ENCODE measurements at places on chromosomes 5 and 9.

- DNase-seq: no peak
Measured at GRCh38 chr5:139687656-139688055, 39.5 kb downstream of the CXXC5 start.

DNA sequence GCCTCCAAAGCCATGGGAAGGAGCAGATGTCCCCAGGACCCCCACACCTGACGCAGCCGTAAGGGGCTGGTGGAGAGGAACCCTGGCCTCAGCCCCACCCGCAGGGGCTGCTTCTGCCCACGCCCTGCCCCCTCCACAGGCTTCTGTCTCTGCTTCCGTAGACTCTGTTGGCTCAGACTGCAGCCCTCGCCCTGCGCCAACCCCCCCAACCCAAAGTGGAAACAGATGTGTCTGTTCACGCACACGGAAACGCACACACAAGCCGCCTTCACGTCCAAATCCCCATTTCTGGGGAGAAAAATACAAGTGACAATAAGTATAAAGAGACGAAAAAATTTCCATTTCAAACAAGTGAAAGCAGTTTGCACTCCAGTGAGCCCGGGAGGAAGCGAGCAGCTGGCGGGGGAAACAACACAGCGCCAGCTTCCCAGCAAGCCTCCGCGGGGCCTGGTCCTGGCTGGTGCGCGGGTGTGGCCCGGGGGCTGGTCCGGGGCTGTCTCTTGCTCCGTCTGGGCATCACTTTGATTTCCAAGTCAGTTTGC lies 32.6 kb upstream of the RXRA start:
- DNase-seq: no peak

DNA sequence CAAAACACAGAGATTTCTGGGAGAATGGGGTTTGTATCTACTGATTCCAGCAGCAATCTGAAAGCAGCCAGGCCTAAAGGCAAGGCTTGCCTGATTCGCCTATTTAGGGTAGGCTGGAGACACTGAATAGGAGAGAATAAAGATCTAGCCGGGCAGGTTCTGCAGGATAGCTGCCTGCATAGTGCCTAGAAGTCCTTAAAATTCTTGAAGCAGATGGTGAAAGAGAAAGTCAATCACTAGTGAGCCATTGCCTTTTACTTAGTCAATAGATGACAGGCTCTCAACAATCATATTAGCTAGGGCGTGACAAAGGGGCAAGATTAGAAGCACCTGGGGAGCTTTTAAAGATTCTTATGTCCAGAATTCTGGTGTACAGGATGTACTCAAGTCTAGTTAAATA lies 522.7 kb downstream of the HTR1A start:
- no peak for DNase-seq

- DNase-seq: no peak
Measured at GRCh38 chr9:129682381-129682780, 16.9 kb downstream of the PRRX2 start.

- DNase-seq: no peak
Measured at GRCh38 chr9:124045076-124045829, 33.7 kb downstream of the LHX2 start.

- no peak for DNase-seq
Measured at GRCh38 chr9:129323999-129324553, 146.0 kb upstream of the IER5L start.

DNA sequence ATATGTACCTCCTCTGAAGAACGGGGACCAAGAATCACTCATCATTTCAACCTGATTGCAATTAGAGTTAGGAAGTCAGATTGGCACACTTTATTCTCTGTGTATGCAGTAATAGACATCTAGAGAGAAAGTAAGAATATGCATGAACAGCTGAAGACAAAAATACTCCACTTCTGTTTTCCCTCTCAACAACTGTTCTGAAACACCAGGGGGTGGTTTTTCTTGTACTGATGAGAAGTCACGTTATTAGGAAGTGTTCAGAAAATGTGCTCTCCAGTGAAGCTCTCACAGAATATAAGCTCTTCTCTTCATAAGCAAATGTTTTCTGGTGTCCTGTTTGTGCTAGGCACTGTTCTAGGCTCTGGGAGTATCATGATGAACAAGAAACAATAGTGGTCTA lies 531.7 kb upstream of the C9orf72 start:
- no peak for DNase-seq

DNA sequence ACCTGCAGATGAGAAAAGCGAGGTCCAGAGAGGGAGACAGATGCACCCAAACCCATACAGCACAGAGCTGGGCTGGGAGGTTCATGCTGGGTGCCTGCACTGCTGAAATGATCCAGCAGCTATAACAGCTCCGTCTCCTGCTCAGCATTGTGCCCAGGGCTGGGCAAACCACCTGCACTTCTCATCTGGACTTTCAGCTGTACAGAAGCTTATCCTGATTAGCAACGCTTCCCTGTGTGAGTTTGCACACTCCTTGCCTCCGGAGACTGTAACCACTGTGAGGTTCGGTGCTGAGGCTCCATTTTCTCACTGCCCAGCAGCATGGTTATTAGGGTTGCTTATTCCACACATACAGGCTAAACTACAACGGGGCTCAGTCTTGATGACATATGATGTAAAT lies 326.1 kb downstream of the ASTN2 start:
- DNase-seq: no peak

GRCh38 chr5:10663489-10664179 lies 97.4 kb downstream of the DAP start:
- no peak for DNase-seq

DNA sequence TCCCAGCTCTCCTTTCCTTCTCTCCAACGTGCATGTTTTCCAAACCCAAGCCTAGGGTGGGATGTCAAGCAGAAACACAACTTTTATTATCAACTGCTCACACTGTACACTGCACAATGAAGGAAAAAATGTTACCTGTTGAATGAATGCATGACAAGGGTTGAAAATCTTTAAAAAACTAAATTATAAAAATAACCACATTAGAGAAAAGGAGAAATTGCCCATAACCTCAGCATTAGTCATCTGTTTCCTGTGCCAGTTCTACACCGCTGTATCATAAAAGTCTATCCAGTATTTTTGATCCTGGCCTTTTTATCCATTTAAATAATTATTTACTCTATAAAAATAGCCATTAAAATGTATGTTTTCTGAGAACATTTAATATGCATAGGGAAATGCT lies 101.1 kb downstream of the APBA1 start:
- no peak for DNase-seq

GRCh38 chr9:85230081-85230480 lies 511.7 kb downstream of the AGTPBP1 start:
- no peak for DNase-seq

- DNase-seq: no peak
Measured at GRCh38 chr9:72415163-72415562, 50.2 kb upstream of the ZFAND5 start.

GRCh38 chr9:91443321-91443993 lies 19.8 kb upstream of the NFIL3 start:
- DNase-seq: no peak

GRCh38 chr5:154446195-154447088 lies 645 bp downstream of the SAP30L start:
- no peak for DNase-seq

- no peak for DNase-seq
Measured at GRCh38 chr9:33956544-33956943, 92.1 kb downstream of the UBAP2 start.

- DNase-seq: no peak
Measured at GRCh38 chr5:154593796-154594195, 115.8 kb upstream of the HAND1 start.

DNA sequence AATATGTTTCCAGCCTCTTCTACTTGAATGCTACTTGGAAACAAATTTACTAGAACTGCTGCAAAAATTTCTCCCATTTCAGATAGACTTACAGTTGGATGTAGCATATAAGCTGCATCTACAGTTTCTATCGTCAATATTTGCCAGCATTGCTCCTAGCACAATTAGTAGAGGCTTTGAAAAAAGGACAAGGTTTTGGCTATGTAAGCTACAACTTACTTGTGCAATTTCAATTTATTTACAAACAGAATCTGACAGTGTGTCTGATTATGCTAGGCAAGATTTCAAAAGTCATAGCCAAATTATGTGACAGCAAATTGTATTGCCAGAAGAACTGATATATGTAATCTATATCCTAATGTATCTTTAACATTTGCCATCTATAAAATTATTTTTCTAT lies 628.4 kb upstream of the FAM174A start:
- no peak for DNase-seq

GRCh38 chr5:51712201-51712600 lies 329.0 kb downstream of the ISL1 start:
- no peak for DNase-seq

DNA sequence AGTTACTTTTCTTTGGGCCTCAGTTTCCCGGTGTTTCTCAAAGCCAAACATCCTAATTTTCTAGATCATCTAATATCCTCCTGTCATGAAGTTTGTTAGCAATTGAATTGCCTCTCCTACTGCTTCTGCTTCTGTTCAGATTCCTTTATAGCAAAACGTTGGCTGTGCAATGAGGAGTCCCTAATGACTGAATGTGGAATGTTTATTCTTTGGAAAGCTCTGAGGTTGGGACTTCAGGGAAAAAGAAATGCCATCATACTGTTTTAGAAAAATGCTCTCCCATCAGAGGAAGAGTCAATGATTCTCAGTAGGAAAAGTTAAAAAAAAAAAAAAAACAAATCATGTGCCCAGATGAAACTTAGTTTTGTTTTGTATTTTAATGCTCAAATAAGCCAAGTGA lies 268.7 kb upstream of the PAPPA start:
- DNase-seq: no peak

- DNase-seq: no peak
Measured at GRCh38 chr5:8943301-8943700, 602.6 kb downstream of the SEMA5A start.

- DNase-seq: no peak
Measured at GRCh38 chr5:90518661-90519060, 10.7 kb downstream of the LYSMD3 start.

- no peak for DNase-seq
Measured at GRCh38 chr5:10124287-10124686, 125.4 kb downstream of the ATPSCKMT start.

GRCh38 chr9:107397076-107398044 lies 92.2 kb downstream of the KLF4 start:
- no peak for DNase-seq

GRCh38 chr5:95715799-95716461 lies 15.2 kb upstream of the RHOBTB3 start:
- no peak for DNase-seq

DNA sequence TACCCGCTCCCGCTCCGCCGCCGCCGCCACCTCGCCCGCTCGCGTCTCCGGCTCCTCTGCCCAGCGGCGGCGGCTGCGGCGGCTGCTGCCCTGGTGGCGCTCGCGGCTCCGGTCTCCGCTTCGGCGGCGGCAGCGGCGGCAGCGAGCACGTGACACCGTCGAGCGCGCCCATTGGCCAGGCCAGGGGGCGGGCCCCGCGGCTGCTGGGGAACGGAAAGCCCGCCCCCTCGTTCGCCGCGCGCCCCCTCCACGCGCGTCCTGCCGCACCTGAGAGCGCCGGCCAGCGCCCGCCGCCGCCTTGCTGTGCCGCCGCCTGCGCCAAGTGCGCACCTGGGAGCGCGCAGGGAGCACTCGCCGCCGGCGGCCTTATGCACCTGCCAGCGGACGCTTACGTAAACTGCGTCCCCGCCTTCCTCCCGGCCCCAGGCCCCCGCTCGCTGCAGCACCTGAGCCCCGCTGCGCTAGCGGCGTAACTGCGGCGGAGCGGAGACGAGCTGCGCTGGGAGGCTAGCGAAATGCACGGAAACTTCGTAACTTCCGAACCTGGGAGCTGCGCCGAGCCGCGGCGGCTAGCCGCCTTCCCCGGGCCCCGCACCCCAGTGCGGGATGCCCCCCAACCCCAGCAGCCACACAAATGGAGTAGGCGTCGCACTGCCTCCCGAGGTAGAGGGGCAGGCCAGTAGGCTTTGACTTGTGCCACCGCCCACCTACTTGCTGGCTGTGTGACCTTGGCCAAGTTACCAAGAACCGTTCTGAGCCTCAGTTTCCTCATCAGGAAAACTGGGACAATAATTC lies at the start of gene STRBP:
TSS of gene STRBP (minus strand) at position 122 of the 795 bp plus-strand sequence. CDS start 84,452 bp downstream, outside the sequence.
- DNase-seq: peak; percentile 85

DNA sequence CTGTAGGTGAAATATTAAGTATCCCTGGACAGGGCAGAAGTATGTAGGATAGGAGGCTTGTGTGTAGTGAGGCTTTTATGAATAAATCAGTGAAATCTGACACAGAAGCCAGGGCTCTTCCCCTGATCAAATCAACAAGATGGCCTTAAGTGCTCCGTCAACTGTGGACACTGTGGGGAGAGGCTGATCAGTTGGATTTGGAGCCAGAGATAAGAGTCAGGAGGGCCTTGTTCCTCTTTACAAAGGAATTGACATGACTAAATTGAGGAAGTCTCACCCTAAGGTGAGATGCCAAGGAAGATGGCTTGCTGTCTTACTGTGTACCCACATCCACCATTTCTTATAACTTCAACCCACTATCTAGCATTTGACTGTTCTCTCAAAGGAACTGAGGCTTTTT lies 91.6 kb upstream of the PRRC1 start:
- no peak for DNase-seq

DNA sequence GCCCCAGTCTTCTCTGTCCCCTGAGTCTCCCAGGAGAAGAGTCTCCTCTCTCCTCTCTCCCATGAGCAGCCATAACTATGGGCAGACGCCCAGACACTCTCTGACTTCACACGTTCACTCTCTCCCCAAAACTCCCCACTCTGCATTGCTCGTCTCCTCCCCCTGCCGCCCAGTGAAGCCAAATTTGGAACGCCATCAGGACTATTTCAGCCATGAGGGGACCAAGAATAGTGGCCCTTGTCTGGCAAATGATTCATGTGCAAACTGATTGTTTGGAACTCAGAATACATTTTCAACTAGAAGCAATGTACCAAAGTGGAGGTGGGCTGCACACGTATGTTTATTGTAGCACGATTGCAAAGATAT lies 20.9 kb downstream of the CMBL start:
- DNase-seq: no peak

DNA sequence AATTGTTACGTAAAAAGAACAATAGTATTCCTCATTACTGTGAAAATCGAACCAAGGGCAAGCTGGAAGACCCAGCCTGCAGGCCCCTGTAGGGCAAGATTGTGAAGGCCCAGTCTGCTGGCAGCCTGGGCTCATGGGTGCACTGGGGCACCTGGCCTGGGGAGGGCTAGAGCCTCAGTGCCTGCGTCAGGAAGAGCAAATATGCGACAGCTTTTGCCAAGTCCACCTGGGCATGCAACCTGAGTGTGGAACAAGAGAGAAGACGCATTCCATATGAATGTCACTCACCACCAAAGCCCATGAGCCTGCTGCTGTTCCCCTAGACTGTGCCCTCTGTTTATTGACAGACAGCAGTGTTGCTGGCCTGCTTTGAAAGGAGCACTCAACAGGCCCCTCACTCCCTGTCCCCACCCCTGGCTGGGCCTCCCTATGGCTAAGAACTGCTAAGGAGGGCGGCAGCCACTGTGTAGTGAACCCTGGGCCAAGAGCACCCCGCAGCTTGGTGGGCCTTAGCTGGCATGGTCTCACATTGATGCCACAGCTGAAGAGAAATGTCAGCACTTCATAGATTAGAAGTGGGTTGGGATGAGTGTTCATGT lies 28.2 kb downstream of the PSD2 start:
- DNase-seq: no peak

GRCh38 chr5:17190242-17190778 lies 27.1 kb upstream of the BASP1 start:
- no peak for DNase-seq

- no peak for DNase-seq
Measured at GRCh38 chr9:281741-282645, 67.3 kb downstream of the DOCK8 start.

- DNase-seq: no peak
Measured at GRCh38 chr9:84668196-84669012, 1.1 kb upstream of the NTRK2 start.

GRCh38 chr5:126998201-126998631 lies 32.1 kb downstream of the MARCHF3 start:
- DNase-seq: no peak

Measured in stimulated activated CD4-positive, alpha-beta T cell treated with anti-CD3 and anti-CD28 coated beads, Interleukin-1b, Interleukin-23, amount 100 ng/mL, for 1 hour (primary cell).